ENCODE measurements at places on chromosomes 3 and 15.
A peak's percentile ranks its signal among the peaks of the same experiment; 100 is the strongest.

GRCh38 chr3:183195266-183195665 lies 32.7 kb upstream of the LAMP3 start:
- no peak for DNase-seq

- DNase-seq, result no peak
These were observed 338.1 kb downstream of the EFHB start for GRCh38 chr3:19595884-19596283.

GRCh38 chr3:171711461-171712170 lies 98.7 kb downstream of the PLD1 start:
- DNase-seq, result no peak

DNA sequence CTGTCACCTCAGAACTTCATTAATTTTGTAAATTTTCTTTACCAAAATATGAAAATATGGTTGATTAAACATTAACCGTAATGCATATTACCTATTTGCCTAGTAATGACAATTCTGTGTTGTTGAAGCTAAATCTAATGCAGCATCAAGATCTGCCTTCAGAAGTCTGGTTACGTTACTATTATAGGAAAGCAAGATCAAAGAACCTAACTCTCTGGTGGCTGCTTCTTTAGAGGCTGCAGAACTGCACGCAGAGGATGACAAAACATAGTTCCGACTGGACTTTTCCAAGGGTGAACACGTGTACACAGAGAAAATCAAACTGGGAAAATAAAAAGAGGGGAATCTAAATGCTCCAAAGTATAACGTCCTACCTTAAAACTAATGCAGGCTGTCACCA lies 20.5 kb downstream of the CD47 start:
- no peak for DNase-seq

- DNase-seq, result no peak
These were observed 153.9 kb downstream of the P3H2 start for GRCh38 chr3:189966843-189967242.

DNA sequence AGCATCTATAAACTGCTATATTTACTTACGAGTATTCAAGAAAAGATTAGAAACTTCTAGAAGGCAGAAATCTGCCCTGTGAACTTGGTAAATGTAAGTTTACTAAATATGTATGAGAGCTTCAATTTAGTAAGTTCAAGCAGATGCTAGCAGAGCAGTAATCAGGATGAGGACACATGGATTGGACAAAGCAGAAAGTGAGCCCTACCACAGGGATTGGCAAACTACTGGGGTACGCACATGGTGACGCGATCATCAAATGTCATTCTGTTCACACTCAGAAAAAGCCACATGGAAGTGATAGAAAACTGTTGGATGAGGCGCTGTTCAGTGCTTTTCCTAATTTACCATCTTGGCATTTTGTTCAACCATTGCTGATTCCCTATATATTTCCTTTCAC lies 360.2 kb upstream of the ZNF385D start:
- no peak for DNase-seq

- no peak for DNase-seq
These were observed at the start of gene ALDH1L1 for GRCh38 chr3:126180477-126181397. Gene ALDH1L1, minus strand, starts transcription at chr3:126180586. Its CDS starts 19,607 bp downstream, at chr3:126160979.

GRCh38 chr3:135197246-135197645 lies 402.2 kb downstream of the EPHB1 start:
- DNase-seq, result no peak

DNA sequence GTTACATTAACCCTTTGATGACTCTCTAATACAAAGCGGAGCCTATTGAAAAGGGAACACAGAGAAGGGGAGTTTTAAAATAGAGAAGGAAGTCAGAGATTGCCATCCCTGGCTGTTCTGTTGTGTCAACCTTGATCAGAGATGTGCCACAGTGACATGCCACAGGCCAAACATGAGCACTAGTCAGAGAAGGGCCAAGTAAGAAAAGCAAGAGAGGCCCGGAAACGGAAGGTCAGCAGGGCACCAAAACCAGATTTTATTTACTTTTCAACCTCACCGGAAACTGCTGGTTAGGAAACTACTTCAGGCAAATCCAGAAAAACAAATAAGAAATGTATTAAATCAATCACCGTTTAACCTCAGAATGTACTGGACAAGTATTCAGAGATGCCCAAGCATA lies 171.8 kb downstream of the ALCAM start:
- DNase-seq, result no peak

- peak; percentile 58 for DNase-seq
These were observed 613 bp downstream of the ATP1B3 start for GRCh38 chr3:141876891-141877621.

- DNase-seq, result no peak
These were observed 783 bp downstream of the ITIH1 start for GRCh38 chr3:52777959-52778805.

DNA sequence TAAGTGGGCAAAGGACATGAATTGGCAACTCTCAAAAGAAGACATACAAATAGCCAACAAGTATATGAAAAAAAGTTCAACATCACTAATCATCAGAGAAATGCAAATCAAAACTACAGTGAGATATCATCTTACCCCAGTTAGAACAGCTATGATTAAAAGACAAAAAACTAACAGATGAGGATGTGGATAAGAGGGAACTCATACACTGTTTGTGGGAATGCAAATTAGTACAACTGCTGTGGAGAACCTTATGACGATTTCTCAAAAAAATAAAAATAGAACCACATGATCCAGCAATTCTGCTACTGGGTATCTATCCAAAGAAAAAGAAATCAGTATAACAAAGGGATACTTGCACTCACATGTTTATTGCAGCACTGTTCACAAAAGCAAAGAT lies 28.6 kb downstream of the NEK10 start:
- no peak for DNase-seq

- DNase-seq, result no peak
These were observed 9.2 kb downstream of the ALPK3 start for GRCh38 chr15:84826369-84826823.
